Calu3 (cell line): ENCODE measurements at places on chromosomes 5 and 9. TPM values are rescaled to one million over a fixed set of nuclear protein-coding genes. Genes with fewer than 3 reads are reported as not detected.

MLANA gene
- not detected in 2 replicates for total RNA-seq

ARL14EPL gene
- total RNA-seq: 0.66 and 1.2 TPM in 2 replicates

FIBCD1 gene
- total RNA-seq: 1.4 and 1.5 TPM in 2 replicates

MPDZ gene
- total RNA-seq: not detected in 2 replicates

SLC25A51 gene
- total RNA-seq: 9.3 and 10.3 TPM in 2 replicates

ZFP62 gene
- total RNA-seq: 43.5 and 46.4 TPM in 2 replicates

PCDHGC4 gene
- total RNA-seq: 1.2 and 2.2 TPM in 2 replicates

- no peak for DNase-seq
These were observed 96.3 kb downstream of the KIAA0825 start for GRCh38 chr5:94522117-94522516.

- peak; percentile 32 for DNase-seq
These were observed 553 bp downstream of the MAP3K1 start for GRCh38 chr5:56815658-56816545.

DNA sequence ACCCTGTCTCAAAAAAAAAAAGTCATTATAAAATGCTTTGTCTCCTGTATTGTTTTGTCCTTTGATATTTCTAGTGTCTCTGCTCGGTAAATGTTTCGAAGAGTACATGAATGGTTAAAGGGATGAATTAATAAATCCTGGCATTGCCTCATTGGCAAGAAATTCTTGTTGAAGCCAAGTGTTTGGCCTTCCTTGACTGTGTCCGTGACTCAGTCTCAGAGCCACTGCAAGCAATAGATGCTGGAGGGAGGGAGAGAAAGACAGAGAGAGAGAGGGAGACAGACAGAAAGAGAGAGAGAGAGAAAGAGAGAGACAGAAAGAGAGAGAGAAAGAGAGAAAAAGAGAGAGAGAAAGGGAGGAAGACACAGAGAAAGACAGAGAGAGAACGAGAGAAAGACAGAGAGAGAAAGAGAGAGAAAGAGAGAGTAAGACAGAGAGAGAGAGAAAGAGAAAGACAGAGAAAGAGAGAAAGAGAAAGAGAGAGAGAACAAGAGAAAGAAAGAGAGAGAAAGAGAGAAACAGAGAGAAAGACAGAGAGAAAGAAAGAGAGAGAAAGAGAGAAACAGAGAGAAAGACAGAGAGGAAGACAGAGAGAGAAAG is 72.5 kb upstream of the RXRA start:
- DNase-seq: no peak

GRCh38 chr9:113626735-113627495 is 163.4 kb downstream of the RGS3 start:
- DNase-seq: no peak

DNA sequence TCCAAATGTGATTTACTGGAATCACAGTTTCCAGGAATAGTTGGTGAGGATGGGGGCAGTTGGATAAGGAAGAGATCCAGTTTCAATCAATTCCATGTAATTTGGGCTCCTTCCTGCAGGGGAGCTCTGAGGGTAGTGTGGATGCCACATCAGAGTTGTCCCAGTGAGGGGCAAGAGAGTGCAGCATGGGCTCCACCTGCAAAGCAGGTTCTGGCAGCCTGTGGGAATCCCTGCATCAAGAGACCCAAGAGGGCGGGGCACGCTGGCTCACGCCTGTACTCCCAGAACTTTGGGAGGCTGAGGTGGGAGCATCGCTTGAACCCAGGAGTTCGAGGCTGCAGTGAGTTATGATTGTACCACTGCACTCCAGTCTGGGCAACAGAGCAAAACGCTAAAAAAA is 188.5 kb downstream of the CACNA1B start:
- DNase-seq: no peak

GRCh38 chr5:138636398-138636944 is 61.3 kb upstream of the HSPA9 start:
- no peak for DNase-seq

GRCh38 chr5:93894601-93895354 is 153.4 kb upstream of the POU5F2 start:
- no peak for DNase-seq

- DNase-seq: peak; percentile 8
These were observed 32.6 kb upstream of the PRRC2B start for GRCh38 chr9:131361202-131361833.

GRCh38 chr9:92176068-92176799 is 61.0 kb upstream of the SPTLC1 start:
- DNase-seq: no peak

- DNase-seq: no peak
These were observed 227.8 kb downstream of the SEMA5A start for GRCh38 chr5:9318031-9318430.

- no peak for DNase-seq
These were observed 59.3 kb upstream of the RIOK2 start for GRCh38 chr5:97242341-97242740.

DNA sequence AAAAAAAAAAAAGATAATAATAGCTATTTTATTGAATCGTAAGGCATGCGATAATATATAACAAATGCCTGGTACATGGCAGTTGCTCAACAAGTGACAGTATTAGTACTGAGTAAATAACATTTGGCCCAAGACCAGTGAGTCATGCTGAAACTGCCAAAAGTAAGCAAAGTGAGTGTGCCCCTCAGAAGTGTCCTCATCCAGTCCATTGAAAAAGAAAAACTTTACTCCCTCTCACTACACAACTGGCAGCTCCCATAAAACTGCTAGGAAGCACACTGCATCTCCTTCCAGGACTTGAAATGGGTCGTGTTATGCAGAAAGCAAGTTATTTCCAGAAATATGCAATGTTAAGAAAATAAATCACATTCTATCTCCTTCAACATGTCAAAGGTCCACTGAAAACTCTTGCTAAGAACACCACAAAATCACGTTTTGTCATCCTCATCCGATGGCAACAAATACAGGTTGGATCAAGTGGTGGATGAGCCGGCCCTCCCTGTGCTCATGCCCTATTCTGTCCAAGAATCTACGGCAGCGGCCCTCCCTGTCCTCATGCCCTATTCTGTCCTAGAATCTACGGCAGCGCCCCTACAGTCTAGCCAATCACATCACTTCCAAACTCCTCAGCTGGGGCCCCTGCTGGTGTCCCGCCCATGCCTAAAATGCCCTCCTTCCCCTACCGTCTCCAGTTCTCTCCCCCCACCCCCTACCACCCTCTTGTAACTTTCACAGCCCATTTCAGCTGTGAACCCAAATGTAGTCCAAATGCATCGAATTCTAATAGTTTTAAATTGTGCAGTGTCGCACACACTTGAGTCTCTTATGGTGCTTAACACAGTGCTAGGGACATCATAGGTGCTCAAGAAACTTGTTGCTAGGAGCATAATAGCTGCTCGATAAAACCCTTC is 12.5 kb downstream of the PTCH1 start:
- DNase-seq: no peak

- no peak for DNase-seq
These were observed 43.0 kb upstream of the HRH2 start for GRCh38 chr5:175614861-175615260.

DNA sequence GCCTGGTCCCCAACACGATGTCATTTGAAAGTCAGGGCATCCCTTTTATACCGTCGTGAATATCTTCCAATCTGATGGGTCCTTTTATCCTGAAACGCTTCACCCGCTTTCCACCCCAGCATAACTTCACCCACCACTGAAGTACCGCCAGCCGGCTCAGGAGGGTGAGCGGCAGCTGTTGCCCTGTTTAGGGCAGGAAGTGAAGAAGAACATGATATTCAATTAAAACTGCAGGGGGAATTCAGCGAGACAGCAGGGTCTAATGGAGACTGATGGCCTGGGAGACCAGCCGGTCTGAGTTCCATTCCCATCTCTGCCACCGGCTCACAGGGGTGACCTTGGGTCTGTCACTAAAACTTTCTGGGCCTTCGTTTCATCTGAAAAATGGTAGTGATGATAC is 68.2 kb upstream of the EGFLAM start:
- no peak for DNase-seq

DNA sequence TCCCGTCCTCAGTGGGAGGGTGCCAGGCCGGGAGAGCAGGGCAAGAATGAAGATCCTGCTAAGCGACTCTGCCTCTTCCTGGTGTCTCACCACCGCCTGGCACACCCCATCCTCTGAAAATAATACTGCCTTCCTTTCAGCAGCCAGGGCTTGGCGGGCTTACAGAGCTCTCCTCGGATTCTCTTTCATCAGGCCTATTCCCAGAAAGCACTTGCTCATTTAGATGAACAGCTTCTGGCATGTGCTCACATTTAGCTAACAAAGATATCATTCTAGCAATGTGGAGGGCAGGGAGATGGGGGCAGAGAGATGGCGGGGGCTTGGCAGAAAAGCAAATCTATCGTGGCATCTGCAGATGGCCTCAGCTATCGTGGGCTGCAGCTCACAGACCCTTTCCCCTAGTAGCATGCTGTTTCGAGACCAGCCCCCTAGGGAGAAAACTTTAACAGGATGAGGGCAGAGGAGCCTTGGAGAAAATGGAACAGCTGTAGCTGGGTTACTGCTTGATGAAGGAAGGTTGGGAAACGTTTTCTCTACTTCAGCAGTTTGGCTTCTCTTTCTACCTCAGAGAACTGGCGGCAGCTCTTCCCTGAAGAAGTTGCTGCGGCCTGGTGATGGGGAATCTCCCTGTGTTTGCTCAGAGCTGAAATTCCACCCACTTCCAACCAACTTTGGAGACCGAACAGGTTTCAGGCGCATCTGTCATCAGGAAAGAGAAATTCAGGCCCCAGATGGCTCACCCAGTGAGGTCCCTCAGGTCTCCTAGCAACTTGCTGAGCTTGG is 102.1 kb downstream of the TMEM174 start:
- DNase-seq: no peak

- no peak for DNase-seq
These were observed 14.5 kb downstream of the DMGDH start for GRCh38 chr5:79055017-79055416.

DNA sequence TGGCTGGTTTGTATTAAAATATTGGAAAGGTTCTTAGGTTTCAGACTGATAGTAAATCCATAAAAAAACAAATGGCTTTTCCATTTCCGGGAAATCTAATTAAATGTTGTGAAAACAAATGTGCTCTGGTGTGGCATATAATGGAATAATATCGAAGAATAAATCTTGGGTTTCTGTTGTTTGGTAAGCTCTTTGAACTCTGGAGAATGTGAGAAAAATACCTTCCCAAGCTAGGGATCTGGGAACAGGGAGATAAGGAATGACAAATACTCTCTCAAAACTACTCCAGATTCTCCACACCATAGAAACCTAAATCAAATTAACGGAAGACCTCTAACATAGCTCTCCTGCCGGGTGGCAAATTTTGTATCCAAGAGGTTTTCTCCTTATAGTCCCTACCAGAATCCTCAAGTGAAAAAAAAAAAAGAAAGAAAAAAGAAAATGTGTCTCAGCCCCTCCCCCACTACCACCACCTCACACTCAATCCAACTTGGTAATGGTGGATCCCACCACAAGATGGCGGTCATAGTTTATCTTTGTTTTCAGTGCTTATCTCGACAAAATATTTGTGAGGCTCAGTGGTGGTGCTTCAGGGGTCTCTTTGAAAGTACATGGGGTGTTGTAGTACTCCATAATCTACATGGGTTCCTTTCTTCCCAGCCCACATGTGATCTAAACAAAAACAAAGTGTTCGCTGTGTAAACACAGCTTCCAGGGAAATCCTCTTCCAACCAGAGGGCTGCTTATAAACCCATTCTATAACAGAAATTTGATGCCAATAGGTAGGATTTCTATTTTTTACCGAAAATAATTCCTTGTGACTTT is 54.5 kb upstream of the FST start:
- DNase-seq: no peak

DNA sequence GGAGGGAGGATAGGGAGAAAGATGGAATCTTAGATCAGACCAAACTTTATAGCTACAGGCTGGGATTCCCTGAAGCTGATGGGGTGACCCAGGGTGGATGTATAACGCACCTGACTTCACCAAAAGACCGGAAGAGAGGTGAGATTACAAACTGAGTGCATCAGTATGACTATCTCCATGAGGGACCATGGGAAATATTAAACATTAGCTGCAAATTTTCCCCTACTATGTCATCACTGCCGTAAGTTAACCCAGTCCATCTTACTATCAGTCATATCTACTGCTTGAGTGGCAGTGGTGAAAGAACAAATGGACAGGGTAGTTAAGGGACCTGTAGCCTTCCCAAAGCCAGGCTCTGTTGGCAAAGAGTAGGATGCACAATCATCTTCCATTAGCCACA is 368.3 kb downstream of the EFNA5 start:
- no peak for DNase-seq

DNA sequence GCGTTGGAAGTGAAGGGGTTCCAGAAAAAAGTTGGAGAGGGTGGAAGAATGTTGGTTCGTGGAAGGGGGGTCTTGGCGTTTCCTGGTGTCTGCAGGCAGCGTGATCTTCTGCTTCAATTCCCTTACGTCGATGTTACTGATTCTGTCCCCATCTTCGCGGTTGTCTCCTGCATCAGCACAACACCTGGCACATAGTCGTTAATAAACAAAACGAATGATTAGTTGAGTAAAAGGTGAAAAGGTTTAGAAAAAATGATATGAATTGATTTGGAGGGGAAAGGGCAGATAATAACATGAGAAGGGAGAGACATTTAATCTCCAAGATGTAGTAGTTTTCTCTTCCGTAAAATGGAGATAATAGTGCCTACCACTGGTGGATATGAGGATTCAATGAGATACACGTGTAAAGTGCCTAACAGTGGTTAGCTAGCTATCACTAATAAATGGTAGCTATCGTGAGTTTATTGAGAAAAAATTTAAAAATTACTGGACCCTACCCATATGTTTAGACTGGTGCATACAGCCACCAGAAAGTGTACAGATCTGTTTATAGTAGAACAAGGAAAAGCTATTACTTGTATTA is 556 bp downstream of the MTREX start:
- DNase-seq: peak; percentile 4

DNA sequence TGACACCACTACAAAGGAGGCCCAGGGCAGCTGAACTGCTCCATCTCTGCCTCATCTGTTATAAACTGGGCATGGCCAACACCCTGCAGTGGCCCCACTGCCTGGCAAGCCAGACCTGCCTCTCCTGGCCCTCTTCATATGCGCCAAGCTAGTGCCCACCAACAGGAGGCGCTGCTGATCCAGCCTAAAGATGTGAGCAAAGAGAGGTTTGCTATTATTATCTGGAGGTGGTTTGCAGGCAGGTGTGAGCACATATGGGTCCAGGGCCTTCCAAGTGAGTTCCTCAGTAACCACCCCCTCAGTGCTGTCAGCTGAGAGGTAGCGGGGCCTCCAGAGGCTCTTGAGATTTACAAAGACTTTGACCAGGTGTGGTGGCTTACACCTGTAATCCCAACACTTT is 232.2 kb downstream of the SYK start:
- no peak for DNase-seq
